ENCODE measurements at places on chromosomes 3 and 15.

DNA sequence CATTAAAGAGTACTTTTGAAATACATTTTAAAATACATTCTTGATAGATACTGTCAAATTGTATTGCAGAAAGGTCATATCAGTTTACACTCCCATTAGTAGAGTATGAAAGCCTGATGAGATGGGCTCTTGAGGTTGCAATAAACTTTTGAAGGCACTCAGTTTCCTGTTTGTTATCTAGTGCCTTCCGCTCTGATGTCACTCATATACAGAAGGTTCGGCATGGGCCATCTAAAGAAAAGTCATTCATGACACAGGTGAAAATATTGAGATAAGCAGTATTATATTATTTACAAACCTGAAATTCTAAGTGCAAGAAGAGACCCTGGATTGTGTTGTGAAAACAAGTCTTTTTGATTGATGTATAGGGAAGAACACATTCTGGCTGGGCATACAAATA, 36.5 kb upstream of the DENND4A start:
- DNase-seq: no peak

DNA sequence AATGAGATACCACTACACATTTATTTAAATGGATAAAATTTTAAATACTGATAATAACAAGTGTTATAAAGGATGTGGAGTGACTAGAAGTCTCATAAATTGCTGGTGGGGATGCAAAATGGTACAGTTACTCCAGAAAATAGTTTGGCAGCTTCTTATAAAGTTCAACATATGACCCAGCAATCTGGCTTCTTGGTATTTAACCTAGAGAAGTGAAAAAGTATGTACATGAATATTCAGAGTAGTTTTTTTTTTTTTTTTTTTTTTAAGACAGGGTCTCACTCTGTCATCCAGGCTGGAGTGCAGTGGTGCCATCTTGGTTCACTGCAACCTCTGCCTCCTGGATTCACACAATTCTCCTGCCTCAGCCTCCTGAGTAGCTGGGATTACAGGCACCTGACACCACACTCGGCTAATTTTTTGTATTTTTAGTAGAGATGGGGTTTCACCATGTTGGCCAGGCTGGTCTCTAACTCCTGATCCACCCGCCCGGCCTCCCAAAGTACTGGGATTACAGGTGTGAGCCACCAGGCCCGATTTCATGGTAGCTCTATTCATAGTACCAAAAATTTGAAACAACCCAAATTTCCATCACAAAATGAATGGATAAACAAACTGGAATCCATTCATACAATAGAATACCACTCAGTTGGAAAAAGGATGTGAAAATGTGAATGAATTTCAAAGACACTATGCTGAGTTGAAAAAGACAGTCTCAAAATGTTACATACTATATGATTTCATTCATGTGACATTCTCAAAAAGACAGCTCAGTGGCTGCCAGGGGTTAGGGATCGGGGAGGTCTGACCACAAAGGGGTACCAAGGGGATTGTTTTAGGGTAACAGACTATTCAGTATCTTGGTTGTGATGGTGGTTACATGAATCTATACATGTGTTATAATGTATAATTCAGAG, 14.4 kb downstream of the RRP9 start:
- no peak for DNase-seq

- DNase-seq: no peak
Measured at GRCh38 chr3:179016979-179017670, 54.5 kb downstream of the ZMAT3 start.

- DNase-seq: no peak
Measured at GRCh38 chr3:181728470-181729340, 17.0 kb downstream of the SOX2 start.

DNA sequence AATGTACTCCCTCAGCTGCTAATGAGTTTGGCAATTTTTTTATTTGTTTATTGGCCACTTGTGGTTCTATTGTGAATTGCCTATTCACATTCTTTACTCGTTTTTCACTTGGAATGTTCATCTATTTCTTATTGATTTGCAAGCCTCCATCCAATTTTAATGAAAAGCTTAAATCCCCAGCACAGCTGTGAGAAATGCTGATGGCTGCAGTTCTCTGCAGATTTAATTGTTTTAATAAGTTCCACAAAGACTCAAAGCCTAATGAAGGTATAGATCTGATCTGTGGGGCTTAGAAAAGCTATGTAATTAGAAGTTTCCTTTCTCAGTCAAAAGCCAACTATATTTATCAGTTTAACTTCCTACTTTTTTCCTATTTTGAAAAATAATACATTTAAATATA, 41.5 kb downstream of the LYZL4 start:
- DNase-seq: no peak

- no peak for DNase-seq
Measured at GRCh38 chr3:131898346-131898745, 136.5 kb downstream of the CPNE4 start.

GRCh38 chr3:126152901-126153694, 27.3 kb downstream of the ALDH1L1 start:
- no peak for DNase-seq

- no peak for DNase-seq
Measured at GRCh38 chr3:30475038-30475808, 131.2 kb upstream of the TGFBR2 start.

DNA sequence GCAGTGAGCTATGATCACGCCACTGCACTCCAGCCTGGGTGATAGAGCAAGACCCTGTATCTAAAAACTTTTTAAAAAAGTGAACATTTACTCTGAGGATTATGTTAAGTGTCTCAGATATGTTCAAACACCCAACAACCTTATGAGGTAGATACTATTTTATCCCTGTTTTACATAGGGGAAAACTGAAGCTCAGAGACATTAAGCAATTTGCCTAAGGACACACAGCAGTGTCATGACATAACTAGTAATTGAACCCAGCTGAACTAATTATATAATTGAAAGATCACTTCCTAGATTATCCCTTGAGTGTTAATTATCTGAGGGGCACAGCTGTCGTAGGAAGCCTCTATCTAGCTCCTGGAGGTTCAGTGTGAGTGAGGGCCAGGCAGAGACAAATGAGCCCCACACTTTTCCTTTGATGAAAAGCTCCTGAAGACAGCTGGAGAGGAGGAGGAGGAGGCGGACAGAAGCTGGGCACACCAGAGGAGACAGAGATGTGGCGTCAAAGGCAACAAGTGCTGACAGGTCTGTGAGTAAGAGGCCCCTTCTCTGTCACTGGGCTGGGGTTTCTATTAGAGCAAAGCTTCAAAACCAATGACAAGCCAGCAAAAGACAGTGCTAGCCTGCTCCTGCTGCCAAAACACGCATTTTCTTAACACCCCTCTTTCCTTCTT, 20.5 kb downstream of the TRH start:
- DNase-seq: no peak

DNA sequence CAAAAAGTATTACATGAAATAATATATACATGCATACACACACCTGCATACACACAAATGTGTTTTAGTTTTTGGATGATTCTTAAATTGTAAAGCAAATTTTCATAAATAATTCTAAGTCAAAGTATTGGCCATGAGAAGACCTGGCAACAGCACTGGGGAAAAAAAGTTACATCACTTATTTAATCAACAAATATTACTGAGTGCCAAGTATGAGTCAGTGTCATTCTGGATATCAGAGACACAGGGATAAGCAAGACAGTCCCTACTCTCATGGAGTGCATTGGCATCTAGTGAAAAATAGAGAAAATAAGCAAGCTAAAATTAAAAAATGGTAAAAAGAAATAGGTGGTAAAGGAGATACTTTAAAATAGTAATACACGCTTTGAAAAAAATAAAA, 29.4 kb upstream of the GUCA1C start:
- no peak for DNase-seq

- DNase-seq: no peak
Measured at GRCh38 chr3:152292366-152292765, 23.6 kb downstream of the MBNL1 start.

DNA sequence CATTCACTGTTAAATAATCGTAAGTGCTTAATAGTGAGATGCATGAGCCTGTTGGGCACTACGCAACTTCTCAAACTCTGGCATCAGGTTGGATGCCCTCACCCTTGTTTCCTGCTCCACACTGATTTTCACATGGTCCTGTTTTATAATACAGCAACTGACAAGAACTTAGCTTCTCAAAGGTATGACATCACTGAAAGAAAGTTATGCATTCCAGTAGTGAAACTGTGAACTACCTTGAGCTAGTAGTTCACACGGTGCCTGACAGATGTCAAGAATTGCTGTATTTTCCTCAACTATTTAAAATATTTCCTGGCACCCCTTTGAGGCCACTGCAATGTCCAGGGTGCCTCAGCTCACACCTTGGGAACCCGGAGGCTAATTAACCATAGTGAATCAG, 327.5 kb downstream of the RORA start:
- DNase-seq: no peak

- DNase-seq: no peak
Measured at GRCh38 chr3:61729038-61729634, 167.8 kb downstream of the PTPRG start.

DNA sequence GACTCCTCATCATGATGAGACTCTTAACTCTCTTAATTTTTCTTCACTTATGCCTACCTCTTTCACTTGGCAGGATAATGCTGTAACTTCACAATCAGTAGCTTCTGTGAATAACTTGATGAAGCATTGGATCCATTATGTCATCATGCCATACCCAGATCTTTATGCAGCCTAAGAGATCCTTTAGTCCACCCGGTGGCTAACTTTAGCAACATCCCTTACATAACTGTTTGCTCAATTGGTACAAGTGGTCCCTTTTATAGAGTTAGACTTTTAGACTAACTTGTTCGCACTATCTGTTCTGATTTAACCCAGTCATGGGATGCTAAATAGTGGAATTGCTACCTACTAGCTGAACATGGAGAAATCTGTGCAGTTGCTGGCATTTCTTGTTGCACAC, 184.5 kb downstream of the USP13 start:
- no peak for DNase-seq

- no peak for DNase-seq
Measured at GRCh38 chr3:119601154-119601553, 3.5 kb downstream of the PLA1A start.

- DNase-seq: no peak
Measured at GRCh38 chr3:16548721-16549120, 35.2 kb upstream of the RFTN1 start.

DNA sequence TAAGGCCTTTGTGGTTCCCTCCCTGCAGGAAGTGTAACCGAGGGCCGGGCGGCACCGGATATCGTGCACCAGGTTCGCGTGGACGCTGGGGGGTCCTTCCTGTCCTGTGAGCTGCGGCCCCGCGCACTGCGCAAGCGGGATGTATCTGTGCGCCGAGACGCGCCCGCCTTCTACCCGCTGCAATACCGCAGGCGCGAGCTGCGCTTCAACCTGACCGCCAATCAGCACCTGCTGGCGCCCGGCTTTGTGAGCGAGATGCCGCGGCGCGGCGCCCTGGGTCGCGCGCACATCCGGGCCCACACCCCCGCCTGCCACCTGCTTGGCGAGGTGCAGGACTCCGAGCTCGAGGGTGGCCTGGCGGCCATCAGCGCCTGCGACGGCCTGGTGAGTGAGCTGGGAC, 35.9 kb downstream of the SAXO2 start:
- no peak for DNase-seq

- no peak for DNase-seq
Measured at GRCh38 chr3:40187945-40188344, 121.6 kb upstream of the EIF1B start.

DNA sequence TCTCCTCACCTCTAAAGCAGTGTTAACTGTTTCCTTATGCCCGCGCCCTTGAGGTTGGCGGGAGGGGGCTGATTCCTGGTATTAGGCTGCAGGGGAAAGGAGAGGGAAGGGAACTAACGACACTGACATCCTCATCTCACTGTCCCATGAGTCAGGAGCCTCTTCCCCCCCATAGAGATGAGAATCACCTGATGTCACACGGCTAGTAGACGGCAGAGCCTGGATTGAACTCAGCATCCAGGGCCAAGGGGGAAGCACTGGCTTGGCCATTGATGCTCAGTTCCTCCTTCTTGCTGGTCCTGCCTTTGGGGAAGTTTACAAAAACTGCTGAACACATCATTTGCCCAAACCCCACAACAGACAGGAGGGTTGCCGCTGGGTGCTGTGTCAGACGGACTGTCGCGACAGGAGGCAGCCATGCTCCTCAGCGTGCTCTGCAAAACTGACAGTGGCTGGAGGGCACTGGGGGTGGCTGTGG, 38.5 kb downstream of the IDH2 start:
- no peak for DNase-seq

GRCh38 chr15:69469467-69470201, 17.0 kb downstream of the RPLP1 start:
- DNase-seq: no peak

DNA sequence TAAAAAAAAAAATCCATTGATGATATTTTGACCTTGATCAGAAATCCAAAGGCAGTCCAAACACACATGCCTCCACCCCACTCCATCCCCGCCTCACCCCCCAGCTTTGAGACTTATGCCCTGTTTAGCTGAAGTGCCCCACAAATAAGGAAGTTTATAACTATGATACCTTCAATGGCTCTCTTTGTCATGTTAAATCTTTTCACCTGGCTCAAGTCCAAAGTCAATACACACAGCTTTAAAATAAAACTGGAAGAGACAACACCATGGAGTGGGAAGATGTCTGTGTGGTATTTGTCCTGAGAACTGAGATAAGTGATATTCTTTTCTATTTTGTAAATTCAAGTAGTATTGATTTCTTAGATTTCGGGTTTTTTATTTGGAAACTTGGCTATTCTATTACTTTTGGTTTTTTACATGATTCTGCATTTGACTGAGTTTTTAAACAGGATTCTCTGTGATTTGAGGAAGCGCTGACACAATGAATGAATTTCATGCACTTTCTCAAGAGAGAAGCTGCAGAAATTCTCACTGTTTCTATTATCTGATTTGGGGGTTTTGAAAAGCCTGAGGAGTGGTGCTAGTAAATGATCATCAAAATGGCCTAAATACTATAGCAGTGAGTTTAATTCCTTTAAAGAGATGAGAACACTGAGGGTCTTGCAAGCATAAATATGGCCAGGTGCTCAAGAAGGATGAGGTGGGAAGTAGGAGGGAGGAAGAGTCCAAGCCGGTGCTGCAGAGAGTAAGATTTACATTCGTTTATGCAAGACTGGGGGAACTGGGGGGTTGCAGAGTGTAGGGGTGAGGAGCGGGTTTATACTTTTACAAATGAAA, 5.2 kb downstream of the FOXB1 start:
- DNase-seq: peak; percentile 34

- DNase-seq: no peak
Measured at GRCh38 chr15:40523611-40524010, 41.2 kb downstream of the CCDC32 start.

DNA sequence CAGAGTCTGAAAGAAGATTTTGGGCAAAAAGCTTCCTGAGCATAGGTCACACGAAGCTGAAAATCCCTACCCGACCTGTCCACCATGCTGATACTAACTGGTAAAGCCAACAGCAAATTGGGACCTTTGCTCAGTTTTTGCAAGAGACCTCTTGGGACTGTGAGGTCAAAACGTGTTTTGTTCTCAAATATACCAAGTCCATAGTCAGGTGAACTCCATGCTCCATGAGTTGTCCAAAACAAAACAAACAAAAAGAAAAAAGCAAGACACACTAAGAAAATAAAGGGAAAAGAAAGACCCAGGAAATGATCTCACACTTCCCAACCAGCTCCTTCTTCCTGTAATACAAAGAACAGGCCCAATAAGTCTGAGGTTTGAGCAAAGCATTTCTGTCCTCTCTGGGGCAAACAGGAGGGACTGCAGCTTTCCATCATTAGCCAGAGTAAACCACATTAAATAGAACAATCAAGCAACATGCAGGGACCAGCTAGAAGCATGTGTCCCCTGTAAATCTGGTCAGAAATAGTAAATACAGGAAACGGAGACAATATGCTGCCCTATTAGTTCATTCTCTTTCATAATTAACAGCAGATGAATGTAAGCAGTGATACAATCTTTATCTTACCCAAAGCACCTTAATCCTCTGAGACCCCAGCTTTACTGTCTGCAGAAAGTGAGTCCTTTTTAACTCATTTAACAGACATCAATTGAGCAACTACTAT, 125.0 kb upstream of the LIPC start:
- no peak for DNase-seq
